ENCODE measurements at places on chromosomes 5 and 9. TPM values are rescaled to one million over a fixed set of nuclear protein-coding genes. Genes with fewer than 3 reads are reported as not detected.

- no peak for DNase-seq
- H3K27me3 ChIP-seq = no peaks in the 10 kb centered on the region
- H3K4me3 ChIP-seq = no peak overlapping the region
- no peak overlapping the region for H3K27ac ChIP-seq
Measured at GRCh38 chr5:104431981-104432380, 869.4 kb upstream of the NUDT12 start.

GRCh38 chr9:37971108-37971459, 67.2 kb upstream of the SLC25A51 start:
- no peaks in the 10 kb centered on the region for H3K4me1 ChIP-seq
- H3K27ac ChIP-seq = no peak overlapping the region
- H3K27me3 ChIP-seq = no peaks in the 10 kb centered on the region
- H3K4me3 ChIP-seq = no peak overlapping the region

DNA sequence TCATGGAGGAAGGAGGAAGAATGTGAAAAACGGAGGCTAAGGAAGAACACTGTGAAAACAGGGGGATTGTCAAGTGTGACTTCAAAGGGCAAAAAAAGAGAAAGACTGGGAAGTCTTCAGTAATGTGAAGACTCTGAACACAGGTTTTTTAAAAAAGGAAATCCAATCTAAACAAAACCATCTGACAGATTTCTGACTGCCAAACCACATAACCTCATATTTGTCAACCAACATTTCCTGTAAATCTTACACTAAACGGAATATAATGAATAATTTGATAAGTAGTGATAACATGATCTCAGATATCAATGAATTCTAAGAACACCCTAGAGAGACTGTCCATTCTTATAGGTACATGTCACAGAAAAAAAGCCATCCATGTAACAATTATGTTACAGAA, 124.7 kb downstream of the FBN2 start:
- no peak for DNase-seq
- no peaks in the 10 kb centered on the region for H3K36me3 ChIP-seq
- no peak overlapping the region for H3K4me3 ChIP-seq
- no peaks in the 10 kb centered on the region for H3K4me1 ChIP-seq
- no peaks in the 10 kb centered on the region for H3K27me3 ChIP-seq
- no peak overlapping the region for H3K27ac ChIP-seq

DNA sequence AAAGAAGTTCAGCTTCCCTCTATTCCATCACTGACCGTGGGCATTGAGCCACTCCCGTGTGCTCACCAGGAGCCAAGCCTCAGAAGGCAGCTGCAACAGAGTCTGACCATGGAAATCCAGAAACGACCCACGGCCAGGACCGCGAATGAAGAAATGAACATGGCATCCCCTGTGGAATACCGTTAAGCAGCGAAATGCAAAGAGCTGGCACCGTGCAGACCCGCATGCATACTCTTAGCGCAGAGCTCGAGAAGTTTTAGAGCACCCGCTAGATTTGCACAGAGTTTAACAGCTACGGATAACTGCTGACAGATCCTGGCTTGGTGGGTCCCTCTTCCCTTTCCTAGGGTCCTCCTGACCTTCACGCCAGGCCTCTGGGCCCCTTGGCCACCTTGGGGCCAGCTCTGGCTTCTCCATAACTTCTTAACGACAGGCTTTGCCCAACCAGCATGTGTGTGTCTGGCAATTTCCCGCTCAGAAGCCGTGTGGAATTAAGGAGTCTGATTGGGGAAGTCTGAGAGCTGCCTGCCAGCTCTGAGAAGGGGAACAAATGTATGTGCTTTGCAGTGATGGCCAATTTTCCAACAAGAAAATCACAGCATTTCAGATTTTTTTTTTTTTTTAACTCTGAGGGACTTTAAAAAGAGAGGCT, 75.3 kb upstream of the COL5A1 start:
- H3K36me3 ChIP-seq = no peaks in the 10 kb centered on the region
- no peaks in the 10 kb centered on the region for H3K4me1 ChIP-seq
- no peak overlapping the region for H3K4me3 ChIP-seq
- no peak for DNase-seq
- no peaks in the 10 kb centered on the region for H3K27me3 ChIP-seq

- H3K27me3 ChIP-seq = no peaks in the 10 kb centered on the region
- no peak overlapping the region for H3K4me3 ChIP-seq
- H3K27ac ChIP-seq = no peak overlapping the region
- H3K36me3 ChIP-seq = no peaks in the 10 kb centered on the region
Measured at GRCh38 chr5:39396843-39397242, 27.9 kb downstream of the DAB2 start.

DNA sequence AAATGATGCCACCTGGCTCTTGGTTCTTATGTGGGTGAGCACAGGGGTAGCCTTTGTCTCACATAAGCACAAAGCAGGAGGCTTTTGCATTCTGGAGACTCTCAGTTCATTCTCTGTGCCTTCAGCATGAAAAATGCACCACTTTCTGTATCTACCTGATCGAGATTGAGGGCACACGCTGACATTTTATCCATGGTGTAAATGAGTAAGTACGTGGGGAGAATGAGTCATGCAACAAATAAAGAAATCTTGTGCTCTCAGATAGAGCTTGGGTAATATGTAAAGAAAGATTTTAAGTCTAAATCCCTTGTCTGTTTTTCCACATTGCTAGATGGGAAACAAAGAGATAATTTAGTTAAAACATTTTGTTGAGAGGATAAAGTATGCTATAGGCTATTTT, 607.2 kb upstream of the WWC1 start:
- no peak for DNase-seq
- no peak overlapping the region for H3K4me3 ChIP-seq
- no peaks in the 10 kb centered on the region for H3K36me3 ChIP-seq
- no peak overlapping the region for H3K27ac ChIP-seq
- H3K4me1 ChIP-seq = no peaks in the 10 kb centered on the region
- no peaks in the 10 kb centered on the region for H3K27me3 ChIP-seq

- H3K27me3 ChIP-seq = no peaks in the 10 kb centered on the region
- H3K4me3 ChIP-seq = no peak overlapping the region
- no peak overlapping the region for H3K27ac ChIP-seq
- no peaks in the 10 kb centered on the region for H3K4me1 ChIP-seq
Measured at GRCh38 chr5:152601806-152602732, 197.0 kb upstream of the NMUR2 start.

DNA sequence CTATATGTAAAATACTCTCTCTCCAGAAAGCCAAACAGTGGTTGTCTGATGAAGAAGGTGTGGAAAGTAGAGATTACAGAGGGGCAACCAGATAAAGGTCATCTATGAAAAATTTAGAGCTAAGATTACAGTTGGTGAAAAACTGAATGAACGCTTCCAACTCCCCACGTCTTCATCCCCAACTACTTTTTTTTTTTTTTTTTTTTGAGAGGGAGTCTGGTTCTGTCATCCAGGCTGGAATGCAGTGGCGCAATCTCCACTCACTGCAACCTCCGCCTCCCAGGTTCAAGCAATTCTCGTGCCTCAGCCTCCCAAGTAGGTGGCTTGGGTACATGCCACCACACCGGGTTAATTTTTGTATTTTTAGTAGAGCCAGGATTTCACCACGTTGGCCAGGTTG, 64.3 kb downstream of the RAPGEF6 start:
- H3K36me3 ChIP-seq = no peaks in the 10 kb centered on the region
- no peaks in the 10 kb centered on the region for H3K27me3 ChIP-seq
- no peak overlapping the region for H3K4me3 ChIP-seq
- H3K27ac ChIP-seq = no peak overlapping the region

DNA sequence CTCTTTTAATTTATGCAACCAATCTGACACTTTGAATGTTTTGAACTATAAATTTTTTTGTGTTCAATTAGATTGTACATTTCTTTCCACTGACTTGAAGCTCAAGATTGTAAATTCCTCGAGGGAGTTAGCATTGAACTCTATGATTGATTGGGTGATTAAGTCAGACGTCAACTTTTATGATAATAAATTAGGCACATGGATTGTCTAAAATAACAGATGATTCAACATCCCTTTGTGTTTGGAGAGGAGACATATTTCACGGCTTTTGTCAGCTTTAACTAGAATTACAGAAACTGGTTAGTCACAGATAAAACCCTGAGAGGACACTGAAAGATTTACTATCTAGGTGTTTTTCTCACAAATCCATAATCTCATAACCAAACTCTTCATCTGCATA, 32.7 kb upstream of the TXNDC8 start:
- DNase-seq = no peak
- H3K4me1 ChIP-seq = no peaks in the 10 kb centered on the region
- no peaks in the 10 kb centered on the region for H3K27me3 ChIP-seq
- H3K27ac ChIP-seq = no peak overlapping the region

- H3K27me3 ChIP-seq = no peaks in the 10 kb centered on the region
- H3K27ac ChIP-seq = no peak overlapping the region
- DNase-seq = no peak
Measured at GRCh38 chr5:143142596-143143435, 260.7 kb downstream of the NR3C1 start.

DNA sequence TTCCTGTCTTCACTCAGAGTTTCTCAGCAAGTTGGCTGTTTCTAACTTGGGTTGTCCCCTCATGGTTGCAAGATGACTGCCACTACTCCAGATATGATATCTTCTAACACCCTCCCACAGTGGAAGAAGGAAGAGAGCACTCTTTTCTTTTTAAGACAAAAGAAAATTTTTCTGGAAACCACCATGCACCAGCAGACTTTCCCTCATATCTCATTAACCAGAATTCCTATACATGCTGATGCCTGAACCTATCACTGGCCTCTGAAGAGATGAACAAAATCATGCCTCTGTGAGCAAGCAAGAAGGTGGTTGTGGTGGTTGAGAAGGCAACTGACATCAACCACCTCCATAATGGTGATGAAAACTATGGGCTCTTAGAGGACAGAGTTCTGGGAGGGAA, 56.8 kb downstream of the FEM1C start:
- no peak for DNase-seq
- no peaks in the 10 kb centered on the region for H3K27me3 ChIP-seq

- H3K27me3 ChIP-seq = no peaks in the 10 kb centered on the region
- peak overlapping the region; percentile 93 for H3K27ac ChIP-seq
- H3K4me1 ChIP-seq = peaks cover 92% of the 10 kb centered on the region
Measured at GRCh38 chr5:170273968-170274710, 23.4 kb downstream of the LCP2 start.

- no peak overlapping the region for H3K4me3 ChIP-seq
- H3K27ac ChIP-seq = no peak overlapping the region
- no peak for DNase-seq
- peaks cover 78% of the 10 kb centered on the region for H3K4me1 ChIP-seq
- H3K27me3 ChIP-seq = peaks cover 90% of the 10 kb centered on the region
- no peaks in the 10 kb centered on the region for H3K36me3 ChIP-seq
Measured at GRCh38 chr5:154475591-154476353, 2.3 kb downstream of the HAND1 start.

GRCh38 chr9:133181561-133181960, 17.8 kb upstream of the GBGT1 start:
- H3K4me3 ChIP-seq = no peak overlapping the region
- H3K27ac ChIP-seq = no peak overlapping the region
- H3K36me3 ChIP-seq = no peaks in the 10 kb centered on the region
- H3K4me1 ChIP-seq = peaks cover 13% of the 10 kb centered on the region

DNA sequence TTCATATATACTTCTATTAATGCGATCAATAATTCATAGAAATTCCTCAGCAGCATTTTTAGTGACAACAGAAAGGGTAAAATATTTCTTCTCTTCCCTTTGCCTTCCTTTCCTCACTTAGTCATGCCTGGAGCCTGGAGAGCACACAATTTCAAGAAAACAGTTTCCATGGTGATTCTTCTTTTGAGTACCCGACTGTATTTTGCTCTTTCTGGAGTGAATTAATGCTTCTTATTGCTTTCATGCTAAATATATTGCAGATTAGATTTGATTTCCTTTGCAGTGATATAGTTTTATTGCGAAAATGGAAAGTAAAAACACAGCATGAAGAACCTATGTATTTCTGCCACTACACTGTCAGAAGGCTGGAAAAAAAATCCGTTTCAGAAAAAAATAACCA, 153.5 kb downstream of the PPP2R2B start:
- no peak for DNase-seq
- H3K36me3 ChIP-seq = no peaks in the 10 kb centered on the region
- H3K27me3 ChIP-seq = no peaks in the 10 kb centered on the region
- no peak overlapping the region for H3K27ac ChIP-seq

GRCh38 chr5:155598552-155598951, 585.0 kb downstream of the KIF4B start:
- H3K36me3 ChIP-seq = no peaks in the 10 kb centered on the region
- H3K4me1 ChIP-seq = no peaks in the 10 kb centered on the region
- no peak for DNase-seq

DNA sequence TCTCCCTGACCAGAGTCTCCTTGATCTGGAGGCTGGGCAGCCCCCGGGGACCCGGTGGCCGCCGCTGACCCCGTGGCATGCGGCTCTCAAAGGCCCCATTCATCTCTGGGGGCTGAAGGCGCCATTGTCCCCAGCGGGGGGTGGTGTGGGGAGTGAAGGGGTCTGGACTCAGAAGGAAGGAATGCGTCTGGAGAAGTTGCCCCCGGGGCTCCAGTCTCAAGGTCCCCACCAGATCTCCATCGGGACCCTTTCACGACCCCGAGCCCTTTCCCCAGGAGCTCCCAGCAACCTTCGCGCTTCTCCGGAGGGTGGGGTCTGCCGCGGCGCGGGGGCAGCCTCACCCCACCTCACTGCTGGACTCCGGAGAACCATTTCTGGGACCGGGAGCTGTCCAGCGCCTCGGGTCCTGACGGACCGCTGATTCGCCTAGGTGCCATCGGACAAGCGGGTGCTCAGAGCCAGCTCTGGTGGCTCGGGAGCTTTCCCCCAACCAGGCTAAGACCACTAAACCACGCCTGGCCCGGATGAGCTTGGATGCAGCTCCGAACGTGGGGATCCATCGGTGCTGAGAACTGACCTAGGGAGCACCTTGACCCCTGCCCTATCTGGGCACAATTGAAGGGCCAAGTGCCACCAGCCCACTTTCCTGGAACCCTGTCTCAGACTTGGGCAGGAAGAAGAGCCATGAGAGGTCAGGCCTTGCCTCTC, 5.1 kb upstream of the PCDH1 start:
- peaks cover 13% of the 10 kb centered on the region for H3K4me1 ChIP-seq
- H3K27ac ChIP-seq = no peak overlapping the region
- no peak overlapping the region for H3K4me3 ChIP-seq
- no peak for DNase-seq

- no peaks in the 10 kb centered on the region for H3K27me3 ChIP-seq
- no peak overlapping the region for H3K27ac ChIP-seq
- no peaks in the 10 kb centered on the region for H3K36me3 ChIP-seq
- no peak overlapping the region for H3K4me3 ChIP-seq
Measured at GRCh38 chr5:141855265-141856036, 22.8 kb downstream of the PCDH1 start.

- H3K36me3 ChIP-seq = no peaks in the 10 kb centered on the region
- no peak overlapping the region for H3K4me3 ChIP-seq
- no peaks in the 10 kb centered on the region for H3K27me3 ChIP-seq
Measured at GRCh38 chr5:153365547-153365946, 124.9 kb upstream of the GRIA1 start.

Gene GPR150
- total RNA-seq = 2.4 TPM

Gene ZNF483
- 17.6 TPM for total RNA-seq

Gene PCDHGA12
- total RNA-seq = 0.17 TPM

Gene ANKRD34B
- total RNA-seq = not detected

Gene PCDHA3
- total RNA-seq = not detected

Gene ACTBL2
- not detected for total RNA-seq

Gene CKMT2
- not detected for total RNA-seq

Gene PHYHD1
- total RNA-seq = 2.2 TPM

Gene CDH6
- total RNA-seq = not detected

Gene PDE8B
- total RNA-seq = not detected
